ENCODE measurements at places on chromosomes 5 and 9.

DNA sequence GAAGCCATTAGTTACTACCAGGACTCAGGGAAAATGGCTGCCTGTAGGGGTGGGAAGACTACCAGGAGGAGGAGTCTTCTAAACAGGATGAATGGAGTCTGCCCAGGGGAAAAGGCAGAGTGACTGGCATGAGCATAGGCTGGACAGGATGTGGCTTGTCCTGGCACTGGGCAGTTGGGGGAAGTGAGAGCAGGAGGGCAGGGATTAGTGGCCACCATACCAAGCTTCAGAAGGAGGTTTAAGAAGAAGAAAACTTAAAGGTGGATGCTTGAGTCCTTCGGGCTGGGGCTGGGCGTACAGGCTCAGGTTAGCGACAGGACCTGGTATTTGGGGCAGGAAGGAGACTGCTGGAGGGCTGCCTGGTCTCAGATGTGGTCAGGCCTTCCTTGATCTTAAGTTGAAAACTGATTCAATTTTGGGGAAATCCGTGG is 5.0 kb upstream of the NSD1 start:
- DNase-seq, result no peak

DNA sequence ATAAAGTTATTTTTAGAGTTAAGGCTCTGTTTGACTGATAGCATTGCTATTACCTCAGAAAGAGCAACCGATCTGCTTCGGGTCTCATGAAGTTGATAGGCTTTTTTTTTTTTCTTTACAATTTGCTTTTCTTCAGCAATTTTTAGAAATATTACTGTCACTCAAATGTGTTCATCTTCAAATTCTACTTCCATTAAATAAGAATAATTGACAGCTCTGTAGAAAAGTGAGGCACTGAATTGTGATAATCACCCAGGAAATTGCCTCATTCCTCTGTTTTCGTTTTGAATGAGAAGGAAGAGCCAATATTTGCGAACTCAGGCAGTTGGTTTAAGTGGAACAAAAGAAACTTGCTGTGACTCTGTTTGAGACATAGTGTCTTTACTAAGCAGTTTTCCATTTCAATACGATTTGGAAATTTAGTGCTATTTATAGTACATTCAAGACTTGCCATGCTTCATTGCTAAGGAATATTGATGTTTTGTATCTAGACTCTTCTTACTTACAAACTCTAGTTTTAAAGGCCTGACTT is 700.5 kb upstream of the CDH10 start:
- no peak for DNase-seq

- no peak for DNase-seq
These were observed 22.2 kb downstream of the IL4 start for GRCh38 chr5:132695956-132696355.

GRCh38 chr9:107839371-107839770 is 349.8 kb upstream of the KLF4 start:
- no peak for DNase-seq

DNA sequence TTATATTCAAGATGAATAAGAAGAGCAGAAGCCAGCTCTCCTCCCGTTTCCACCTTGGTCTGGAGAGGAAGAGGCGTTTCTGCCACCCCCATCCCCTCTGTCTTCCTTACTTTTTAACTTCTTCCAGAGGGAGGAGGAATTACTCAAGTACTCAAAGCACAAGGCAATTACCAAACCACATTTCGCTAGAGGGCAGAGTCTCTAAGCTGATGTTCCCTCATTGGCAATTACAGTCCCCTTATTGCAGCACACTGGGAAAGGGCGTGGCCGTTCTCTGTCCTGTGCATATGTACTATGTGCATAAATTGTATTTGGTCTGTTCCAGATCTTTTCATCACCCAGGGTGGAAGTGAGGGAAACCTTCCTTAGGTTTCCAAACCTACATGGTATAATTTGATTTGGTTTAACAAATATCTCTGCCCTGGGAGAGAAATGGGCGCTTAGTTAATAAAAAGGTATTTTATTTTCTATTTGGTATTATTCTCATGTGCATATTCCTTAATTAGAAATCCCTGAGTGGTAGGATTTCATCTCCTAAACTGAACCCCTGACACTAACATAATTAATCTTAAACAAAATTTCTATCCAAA is 29.8 kb upstream of the ALDOB start:
- peak; percentile 31 for DNase-seq

DNA sequence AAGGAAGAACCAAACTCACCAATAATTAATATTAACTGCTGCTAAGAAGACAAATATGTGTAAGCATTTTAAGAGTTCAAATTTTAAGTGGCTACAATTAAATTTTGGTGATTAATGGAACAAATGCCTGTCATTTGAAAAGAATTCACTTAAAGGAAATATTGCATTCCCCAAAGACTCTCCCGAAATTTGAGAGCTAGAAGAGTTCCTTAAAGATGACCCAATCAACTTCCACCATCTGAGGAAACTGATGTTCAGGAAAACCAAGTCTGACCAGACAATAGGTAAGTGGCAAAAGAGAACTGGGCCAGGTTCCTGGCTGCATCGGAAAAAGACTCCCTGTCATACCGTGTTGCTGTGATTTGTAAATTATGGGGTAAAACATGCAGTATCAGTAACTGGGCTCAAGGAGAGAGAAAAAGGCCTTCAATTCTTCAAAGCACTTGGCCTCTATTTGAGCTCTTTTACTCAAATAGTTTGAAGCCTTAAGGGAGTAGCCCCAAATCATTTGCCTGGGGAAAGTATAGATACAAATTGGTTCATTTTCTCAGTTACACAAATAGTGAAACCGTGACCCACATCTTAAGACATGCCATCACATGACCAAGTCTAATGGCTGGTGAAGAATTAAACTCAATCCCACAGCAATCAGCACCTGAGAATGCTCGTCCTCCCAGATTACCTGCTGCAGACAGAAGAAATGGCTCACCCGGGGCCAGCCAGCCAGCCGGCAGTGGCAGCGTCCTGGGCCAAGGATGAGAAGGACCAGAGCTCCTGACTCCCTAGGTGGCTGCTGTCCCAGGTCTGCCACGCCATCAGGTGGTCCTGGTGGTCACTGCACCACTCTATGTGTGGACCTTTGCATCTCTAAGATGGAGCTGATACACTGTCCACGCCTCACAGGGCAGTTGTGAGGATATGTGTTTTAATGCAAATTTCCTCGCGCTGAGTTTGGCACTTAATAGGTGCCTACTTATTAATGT is 162.9 kb downstream of the TTLL11 start:
- DNase-seq, result no peak

DNA sequence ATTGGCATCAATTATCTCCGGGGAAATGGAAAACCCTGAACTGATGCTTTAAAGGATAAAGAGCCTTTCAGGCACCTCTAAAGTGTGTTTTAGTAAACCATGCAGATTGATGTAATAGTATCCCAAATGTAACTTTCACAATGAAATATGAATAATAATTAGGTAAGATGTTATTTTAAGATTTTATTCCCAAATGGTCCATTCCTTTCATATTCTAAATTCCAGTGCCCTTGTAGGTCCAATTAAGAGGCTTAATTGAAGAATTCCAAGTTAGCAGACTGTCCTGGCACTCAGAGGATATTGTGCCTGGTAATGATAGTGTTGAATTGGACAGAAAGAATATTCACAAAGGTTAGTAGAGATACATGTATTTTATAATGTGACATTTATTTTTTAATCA is 352.5 kb upstream of the NUDT12 start:
- DNase-seq, result no peak

- DNase-seq, result no peak
These were observed 34.3 kb downstream of the S1PR3 start for GRCh38 chr9:89025553-89025952.

GRCh38 chr9:124501771-124502320 is 5.4 kb downstream of the NR5A1 start:
- no peak for DNase-seq

DNA sequence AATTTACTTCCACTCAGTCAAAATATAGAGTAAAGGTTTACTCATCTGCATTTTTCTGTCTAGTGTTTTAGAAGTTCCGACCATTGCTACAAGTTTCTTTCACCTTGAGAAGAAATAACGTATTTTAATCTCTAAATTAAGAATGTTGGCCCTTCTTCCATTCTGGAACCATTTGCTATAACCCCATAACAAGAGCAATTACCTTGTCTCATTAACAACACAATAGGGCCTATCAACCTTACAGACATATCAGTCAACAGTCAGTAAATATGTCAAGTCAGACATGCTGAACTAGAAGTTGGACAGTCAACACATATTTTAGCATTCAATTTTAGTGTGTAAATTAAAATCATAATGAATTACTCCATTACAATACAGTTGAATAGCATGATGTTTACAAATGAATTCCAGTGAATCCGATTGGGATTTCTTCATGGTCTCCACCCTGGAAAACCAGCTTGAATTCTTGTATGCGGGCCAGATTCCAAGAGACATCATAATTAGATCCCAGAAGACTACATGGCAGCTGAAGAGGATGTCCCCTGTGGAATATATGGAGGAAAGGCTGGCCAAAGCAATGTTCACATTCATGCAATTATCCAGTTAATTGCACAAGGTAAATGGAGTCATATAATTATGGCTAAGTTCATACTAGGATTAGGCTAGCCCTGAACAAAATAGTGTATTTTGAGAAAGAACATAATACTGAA is 196.2 kb upstream of the TARS1 start:
- no peak for DNase-seq

- no peak for DNase-seq
These were observed 34.1 kb downstream of the PTCH1 start for GRCh38 chr9:95482621-95483020.

DNA sequence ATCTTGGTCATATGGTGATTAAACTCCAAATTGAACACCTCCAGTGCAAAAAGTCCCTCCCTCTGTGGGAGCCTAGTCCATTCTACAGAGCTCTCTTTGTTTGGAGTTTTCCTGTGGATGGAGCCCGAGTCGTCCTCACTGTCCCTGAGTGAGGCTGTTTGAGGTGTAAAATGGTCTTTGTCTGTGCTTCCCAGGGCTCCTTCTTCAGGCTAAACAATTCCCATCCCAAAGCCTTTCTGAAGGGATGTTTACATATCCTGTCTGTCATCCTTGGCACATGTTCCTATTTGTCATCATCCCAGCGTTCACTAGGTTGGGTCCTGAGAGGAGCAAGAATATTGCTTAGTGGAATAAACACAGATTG is 68.9 kb downstream of the COL27A1 start:
- DNase-seq, result peak; percentile 38

GRCh38 chr9:137696136-137696925 is 77.5 kb downstream of the EHMT1 start:
- no peak for DNase-seq

DNA sequence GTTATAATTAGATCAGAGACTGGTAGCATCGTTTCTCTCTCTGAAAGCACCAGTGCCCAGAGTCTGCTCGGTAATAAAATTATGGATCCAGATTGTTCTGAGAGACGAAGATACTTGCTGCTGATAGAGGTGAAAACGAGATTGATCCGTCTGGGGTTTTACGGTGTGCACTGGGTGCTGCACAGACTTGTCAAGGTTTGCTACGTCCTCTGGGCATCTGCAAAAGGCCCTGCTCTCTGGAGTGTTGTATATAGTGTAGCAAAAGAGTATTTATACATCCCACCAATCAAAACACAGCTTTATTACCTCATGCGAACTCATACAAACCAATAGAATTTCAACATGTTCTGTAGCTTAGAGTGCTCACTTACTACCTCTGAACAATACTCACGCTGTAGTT is 219.3 kb downstream of the PBX3 start:
- no peak for DNase-seq

DNA sequence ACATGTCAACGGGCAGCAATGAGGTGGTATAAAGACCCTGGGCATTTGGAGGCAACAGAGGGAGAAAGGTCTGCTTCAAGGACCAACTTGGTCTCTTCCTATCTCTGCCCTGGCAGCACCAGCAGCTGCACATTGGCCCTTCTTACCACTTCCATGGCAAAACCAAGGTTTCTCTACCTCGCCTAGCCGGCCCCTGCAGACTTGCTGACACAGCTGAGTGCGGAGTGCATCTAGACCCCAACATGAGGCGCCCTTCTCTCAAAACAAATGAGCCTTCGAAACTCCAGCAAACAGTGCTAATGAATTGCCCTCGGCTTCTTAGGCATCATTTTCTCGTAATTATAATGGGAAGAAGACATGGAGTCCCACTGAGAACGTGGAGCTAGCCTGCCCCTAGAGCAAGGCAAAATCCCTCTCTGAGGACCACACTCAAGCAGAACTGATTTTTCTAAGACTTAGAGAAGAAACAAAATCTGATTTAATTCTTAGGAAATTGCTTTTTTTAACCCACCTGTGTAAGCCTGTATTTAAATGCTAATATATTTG is 42.1 kb downstream of the KCNMB1 start:
- no peak for DNase-seq

GRCh38 chr5:148686660-148687059 is 32.3 kb upstream of the HTR4 start:
- DNase-seq, result no peak

GRCh38 chr5:16759147-16759773 is 142.5 kb upstream of the RETREG1 start:
- DNase-seq, result no peak

DNA sequence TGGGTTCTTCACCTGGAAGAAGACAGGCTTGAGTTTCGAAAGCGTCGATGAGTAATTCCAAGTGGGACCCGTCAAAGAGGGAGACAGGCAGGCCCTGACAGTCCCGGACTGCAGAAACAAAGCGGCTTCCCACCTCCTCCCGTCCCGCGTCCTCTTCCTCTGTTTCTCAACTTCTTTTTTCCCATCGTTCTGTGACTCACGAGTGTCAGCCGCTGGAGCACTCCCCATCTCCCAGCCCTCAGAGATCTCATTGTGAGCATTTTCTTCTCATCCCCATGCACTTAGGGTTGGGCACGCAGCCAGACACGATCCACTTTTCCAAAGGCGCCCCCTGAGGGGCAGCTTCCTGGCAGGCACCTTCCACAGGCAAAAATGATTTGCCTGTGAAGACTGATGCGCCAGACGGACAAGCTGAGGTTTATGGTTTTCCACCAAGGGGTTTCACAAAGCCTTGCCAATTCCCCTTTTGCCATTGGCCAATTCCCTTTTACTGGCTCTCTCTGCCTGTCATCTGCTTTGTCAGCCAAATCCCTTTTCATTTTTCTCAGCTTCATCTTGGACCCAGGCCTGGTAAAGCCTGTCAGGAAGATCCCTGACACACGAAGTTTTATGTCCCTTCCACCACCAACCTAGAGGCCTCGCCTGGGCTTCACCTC is 86.5 kb upstream of the ANKRD55 start:
- DNase-seq, result no peak

- DNase-seq, result no peak
These were observed 205.2 kb upstream of the ADCY2 start for GRCh38 chr5:7190712-7191250.

- peak; percentile 65 for DNase-seq
These were observed 42.9 kb downstream of the OLFM1 start for GRCh38 chr9:135130207-135130976.

- no peak for DNase-seq
These were observed 5.6 kb downstream of the KLHL3 start for GRCh38 chr5:137730336-137730735.

DNA sequence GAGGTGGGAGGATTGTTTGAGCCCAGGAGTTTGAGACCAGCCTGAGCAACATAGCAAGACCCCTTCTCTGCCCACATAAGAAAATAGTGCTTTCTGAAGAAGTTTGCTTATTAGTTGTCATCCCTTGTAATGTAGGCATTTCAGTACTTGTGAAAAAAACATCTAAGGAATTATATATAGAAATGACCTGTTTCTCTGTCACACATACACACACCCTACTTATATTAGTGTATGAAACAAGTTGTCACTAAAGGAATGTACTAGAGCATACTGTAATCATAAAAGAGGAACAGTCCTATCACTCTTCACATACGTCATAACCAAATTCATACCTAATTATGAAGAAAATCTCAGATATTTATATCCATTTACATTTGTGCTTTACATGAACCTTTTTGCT is 122.0 kb downstream of the NIPBL start:
- no peak for DNase-seq

- no peak for DNase-seq
These were observed 24.7 kb downstream of the KLF9 start for GRCh38 chr9:70389621-70390266.

Measured in NCI-H526 (cell line).